ENCODE measurements at places on chromosomes 3 and 15. TPM values are rescaled to one million over a fixed set of nuclear protein-coding genes. Genes with fewer than 3 reads are reported as not detected.

Gene MED12L
- total RNA-seq, result 1.5 TPM

Gene ZNF620
- total RNA-seq, result 2.9 TPM

Gene MRPS11
- total RNA-seq, result 56.4 TPM

Gene PRKCI
- total RNA-seq, result 27.6 TPM

Gene LMAN1L
- total RNA-seq, result not detected

Gene GABRR3
- not detected for total RNA-seq

Gene APPL1
- 34.7 TPM for total RNA-seq

Gene MORC1
- total RNA-seq, result not detected

Gene LRRC2
- total RNA-seq, result not detected

Gene SI
- total RNA-seq, result not detected

Gene C3orf20
- 0.12 TPM for total RNA-seq

Gene ATP10A
- total RNA-seq, result 17.2 TPM

Gene SMAD3
- 50.5 TPM for total RNA-seq
